ENCODE measurements at places on chromosomes 5 and 9.

DNA sequence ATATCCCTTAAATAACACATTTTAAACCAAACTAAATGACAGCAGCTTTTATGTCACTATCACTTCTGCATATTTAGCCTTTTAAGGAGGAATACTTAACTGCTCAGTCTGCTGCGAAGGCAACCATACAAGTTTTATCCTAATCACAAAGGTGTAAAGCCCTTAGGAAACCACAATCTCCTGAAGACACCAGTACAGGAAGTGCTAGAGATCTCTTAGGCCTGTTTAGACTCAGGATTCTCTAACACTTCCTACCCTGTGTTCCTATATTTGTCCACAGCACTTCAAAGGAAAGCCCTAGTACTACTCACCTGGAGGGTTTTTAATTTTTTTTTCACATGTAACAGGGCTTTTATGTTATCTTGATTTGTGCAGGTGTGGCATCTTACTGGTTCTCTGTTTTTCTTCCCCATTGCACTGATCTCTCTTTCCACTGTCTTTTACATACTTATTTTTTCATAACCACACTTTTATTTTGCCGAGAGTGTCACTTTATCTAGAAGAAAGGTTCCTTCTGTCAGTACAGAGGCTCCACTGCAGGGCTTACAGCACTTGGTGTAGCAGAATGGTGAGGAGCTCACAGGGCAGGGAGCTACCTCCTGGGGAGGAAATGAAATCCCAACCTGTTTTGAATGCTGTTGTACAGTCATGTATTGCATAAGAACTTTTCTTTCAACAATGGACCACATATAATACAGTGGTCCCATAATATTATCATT is 1060.6 kb upstream of the ACO1 start:
- DNase-seq = no peak

GRCh38 chr5:1412163-1412562 is 33.1 kb downstream of the SLC6A3 start:
- no peak for DNase-seq

GRCh38 chr9:137023583-137023991 is 4.5 kb downstream of the ABCA2 start:
- no peak for DNase-seq

DNA sequence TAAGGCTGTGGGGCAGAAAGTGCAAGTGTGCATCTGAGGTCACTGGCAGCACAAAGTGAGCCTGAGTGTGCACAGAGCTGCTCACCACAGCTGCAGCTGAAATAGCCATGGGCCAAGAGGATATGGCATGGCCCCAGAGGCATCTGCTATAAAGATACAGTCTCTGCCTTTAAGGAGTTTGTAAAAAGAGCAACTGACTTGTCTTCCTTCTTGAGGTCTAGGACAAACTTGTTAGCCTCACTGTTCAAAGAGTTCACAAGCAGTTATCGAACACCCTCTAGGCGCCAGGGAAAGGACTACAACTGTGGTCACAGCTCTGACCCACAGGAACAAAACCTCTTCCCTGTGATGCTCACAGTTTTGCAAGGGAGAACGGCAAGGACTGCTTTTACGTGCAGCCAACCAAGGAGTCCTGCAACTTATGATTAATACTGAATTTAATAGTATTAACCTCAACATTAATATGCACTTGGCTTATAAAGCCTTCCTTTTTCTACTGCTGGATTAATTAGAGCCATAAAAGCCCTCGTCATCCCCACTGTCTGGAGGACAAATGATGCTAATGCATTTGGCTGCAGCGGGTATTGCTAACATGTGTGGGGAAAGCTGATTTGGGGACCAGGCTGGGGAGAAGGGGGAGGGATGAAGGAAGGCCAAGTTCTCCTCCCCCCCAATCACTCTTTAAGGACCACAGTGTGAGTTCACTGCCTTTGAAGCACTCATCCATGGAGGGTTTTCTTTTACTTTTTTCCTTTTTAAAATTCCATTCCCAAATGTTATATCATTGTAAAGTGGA is 189.8 kb upstream of the TRIM32 start:
- peak; percentile 4 for DNase-seq

DNA sequence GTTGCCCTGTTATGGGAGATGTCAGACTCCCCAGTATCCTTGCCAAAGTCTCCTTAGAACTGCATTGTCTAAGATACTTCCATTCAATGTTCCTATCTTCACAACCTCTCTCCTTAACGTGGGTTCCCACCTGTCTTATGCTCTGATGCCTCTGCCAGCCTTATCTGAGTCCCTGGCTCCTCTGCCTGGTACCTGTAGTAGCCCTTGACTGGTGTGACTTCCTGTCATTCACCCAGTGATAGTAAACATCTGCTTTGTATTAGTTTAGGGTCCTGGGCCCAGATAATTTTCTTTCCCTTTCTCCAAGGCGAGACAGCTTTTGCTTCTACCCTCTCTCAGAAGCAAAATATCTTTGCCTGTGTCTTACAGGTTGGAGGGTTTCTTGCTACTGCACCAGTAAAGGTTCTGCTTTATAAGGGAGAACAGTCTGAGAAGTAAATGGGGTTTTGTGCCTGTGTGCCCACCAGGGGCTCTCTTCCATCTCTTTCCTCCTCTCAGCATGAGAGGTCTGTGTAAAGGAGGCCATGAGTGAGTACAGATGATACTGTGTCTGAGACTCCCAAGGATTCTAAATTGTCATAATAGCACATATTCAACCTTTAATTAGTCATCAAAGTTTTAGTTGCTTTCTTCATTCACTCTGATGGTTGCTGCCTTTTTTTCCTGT is 220.8 kb downstream of the PRR16 start:
- peak; percentile 41 for DNase-seq

DNA sequence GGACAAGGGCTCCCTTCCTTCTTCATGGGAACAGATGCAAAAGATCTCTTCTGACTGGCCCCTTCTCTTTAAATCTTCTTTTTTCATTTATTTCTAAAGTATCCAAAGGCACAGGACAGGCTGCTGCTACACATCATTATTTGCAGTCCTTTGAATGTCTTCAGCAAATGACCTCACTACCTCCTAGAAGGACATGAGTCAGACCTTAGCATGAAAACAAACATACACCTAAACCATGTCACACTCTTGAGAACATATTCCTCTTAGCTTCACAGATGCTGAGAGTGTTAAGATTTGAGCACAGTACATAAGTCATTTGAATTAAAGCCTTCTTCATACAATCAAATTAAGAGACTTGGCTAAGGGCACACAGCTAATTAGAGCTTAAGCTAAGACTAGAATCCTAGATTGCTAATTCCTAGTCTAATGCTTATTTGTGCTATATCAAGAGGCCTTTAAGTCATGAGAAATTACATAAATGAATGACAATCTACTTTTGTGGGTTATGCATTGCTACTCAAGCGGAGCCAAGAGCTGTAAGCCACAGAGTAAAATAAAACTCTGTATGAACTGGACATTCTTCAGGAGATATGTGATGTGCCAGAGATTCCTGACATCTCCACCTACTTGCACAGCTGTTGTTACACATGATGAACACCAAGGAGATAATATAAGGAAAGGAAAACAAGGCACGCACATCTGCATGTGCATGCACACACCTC is 109.1 kb upstream of the PTGER4 start:
- DNase-seq = peak; percentile 73

Measured in NCI-H82 (cell line).